Spleen (tissue), 13 donors: ENCODE measurements at places on chromosomes 13 and 19.

DNA sequence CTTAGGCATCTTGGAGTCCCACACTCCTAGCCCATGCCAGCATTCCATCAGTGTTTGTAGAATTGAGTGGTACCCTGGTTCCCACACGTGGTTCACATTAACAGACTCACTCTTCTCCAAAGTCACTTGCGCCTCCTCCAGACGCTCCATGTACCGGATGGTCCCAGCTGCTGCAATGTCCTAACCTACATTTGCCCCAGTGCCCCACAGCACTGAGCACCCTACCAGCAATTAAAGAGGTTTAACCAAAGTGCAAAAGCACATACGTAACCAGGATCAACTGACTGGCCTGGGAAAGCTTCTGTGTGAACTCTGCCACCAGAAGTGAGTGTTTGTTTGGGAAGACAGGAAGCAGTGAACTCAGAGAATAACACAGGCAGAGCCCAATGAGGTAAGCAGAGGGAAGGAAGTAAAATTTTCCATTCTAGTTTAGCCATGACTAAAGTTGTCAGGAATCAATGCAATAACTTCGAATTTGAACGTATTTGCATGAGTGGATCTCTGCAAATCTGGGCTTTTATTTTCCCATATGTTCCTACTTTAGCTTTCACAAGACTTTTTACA, 7.3 kb upstream of the MEDAG start:
- DNase-seq: no peak

- no peak for DNase-seq
Observed at GRCh38 chr13:100100115-100100879, 11.4 kb downstream of the PCCA start.

DNA sequence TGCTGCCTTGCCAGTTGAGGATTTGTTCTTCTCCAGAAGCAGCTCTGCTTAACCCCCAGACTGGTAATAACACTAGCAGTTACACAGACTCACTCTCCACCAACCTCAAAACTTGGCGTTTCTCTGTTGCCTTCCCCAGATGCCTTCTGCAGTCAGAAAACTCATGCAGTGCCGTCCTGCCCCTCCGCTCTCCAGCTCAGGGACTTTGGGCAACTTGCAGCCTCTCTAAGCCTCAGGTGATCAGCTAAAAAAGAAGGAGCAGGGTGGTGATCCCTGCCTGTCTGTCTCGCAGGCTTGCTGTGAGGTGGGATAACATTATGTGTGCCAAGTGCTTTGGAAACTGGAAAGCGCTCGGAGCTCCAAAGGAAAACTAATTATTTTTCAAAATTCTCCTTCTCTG, 391.6 kb downstream of the HS6ST3 start:
- no peak for DNase-seq

DNA sequence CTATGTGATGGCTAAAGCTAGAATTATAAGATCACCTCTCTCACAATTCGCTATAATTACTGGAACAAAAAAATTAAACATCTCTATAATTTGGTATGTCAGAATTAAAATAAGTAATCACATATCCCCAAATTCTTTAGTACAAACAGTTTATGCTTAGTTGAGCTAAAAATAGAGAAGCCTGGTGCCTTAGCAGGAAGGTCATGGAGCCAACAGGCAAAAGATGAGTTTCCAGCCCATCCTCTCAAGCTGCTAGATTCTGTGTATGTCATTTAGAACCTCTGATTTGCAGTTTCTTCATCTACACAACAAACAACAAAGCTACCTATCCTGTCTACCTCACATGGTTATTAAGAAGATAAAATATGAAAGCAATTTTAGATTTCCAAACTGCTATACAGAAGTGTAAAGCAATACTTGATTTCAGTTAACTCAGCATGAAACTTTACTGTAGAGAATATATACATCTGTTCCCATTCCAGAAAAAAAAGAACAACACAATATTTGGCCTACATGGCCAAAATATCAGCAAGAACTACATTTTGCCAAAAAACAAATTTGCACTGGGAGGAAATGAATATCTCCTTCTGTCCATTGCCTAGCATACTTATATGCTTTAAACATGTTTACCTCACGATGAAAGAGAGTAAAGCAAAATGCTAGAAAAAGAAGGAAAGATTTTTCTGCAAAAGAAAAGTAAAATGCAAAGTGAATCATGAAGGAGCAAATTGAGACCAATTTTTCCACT, 294.0 kb upstream of the MIR17HG start:
- DNase-seq: no peak

DNA sequence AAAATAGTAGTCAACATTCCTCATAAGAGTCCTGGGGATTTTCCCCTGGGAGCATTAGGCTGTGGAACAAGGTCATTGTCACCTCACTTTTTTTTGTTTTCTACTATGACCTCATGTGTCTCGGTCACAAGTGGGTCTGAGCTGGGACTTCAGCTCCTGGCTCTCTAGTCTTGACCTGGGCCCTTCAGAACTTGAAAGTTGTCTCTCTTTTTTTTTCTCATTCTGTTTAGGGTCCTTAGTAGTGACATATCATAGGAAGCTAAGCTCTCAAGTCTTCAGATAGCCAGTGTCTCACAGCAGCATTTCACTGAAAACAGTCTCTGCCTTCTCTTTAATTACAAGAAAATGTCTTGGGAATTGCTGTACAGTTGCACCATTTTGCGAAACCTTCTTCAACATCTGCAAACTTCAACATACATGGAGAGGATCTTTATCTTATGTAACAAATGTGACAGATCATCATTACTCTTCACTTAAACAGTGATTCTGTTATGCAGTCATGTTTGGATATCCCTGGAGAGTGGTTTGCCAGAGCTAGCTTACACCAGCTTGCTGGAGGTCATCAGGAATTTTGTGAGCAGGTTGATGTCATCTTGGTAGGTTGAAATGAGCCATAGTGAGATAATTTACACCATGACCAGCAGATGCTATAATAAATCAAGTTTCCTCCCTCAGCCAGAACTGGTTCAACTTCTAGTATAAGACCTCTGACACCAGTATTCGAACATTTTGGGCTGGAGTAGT, 131.5 kb downstream of the GPC5 start:
- DNase-seq: no peak

GRCh38 chr13:27383104-27383921, 41.1 kb upstream of the GTF3A start:
- DNase-seq: no peak

DNA sequence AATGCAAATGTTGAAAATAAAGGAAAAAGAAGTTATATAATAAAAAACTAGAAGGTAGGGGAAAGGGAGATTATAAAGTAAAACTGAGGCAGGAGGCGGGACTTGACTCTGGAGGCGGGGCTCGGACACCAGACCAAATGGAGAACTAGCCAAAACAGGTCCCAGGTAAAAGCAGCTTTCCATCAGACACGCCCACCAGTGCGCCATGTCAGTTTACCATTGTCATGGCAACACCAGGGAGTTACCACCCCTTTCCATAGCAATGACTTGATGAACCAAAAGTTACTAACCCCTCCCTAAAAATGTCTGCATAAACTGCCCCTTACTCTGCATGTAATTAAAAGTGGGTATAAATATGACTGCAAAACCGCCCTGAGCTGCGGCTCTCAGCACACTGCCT, 70.9 kb downstream of the PEPD start:
- DNase-seq: peak; percentile 35

GRCh38 chr13:51331354-51331861, 8.1 kb upstream of the SERPINE3 start:
- DNase-seq: no peak

DNA sequence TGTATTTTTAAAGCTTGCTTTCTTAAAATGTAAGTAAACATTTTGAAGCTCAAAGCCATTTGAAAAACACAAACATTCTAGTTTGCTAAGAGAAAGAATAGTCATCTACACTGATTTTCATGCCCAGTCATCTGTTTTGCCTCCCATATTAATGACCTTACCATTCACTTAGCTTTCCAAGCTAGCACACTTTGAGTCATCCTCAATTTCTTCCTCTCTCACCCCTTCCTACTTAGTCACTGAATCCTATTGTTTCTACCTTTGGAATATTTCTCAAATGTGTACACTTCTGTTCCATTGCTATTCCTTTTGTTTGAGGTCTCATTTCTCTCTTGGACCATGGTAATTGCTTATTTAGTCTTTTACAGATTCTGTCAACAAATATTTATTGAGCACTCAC, 7.3 kb upstream of the HS6ST3 start:
- DNase-seq: no peak

DNA sequence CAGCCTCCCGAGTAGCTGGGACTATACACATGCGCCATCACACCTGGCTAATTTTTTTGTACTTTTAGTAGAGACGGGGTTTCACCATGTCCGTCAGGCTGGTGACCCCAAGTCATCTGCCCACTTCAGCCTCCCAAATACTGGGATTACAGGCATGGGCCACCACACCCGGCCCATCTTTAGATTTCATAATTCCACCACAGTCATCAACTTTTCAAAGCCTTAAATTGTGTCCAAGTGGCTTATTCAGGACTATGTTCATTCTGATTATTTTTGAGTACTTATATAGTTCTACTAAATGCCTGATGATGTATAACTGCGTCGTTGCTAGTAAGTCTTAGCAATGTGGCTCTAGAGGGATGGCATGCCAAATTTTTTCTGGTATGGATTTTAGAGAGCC, 36.9 kb downstream of the FLT1 start:
- DNase-seq: no peak

- DNase-seq: no peak
Observed at GRCh38 chr19:4376991-4377781, 23.2 kb downstream of the SH3GL1 start.

GRCh38 chr13:110685305-110686020, 20.5 kb downstream of the CARS2 start:
- peak; percentile 17 for DNase-seq

GRCh38 chr13:45626731-45627374, 11.3 kb upstream of the ERICH6B start:
- DNase-seq: no peak

GRCh38 chr13:79724348-79725103, 243.6 kb downstream of the NDFIP2 start:
- DNase-seq: no peak

- no peak for DNase-seq
Observed at GRCh38 chr13:33321686-33322542, 36.4 kb upstream of the STARD13 start.

- no peak for DNase-seq
Observed at GRCh38 chr19:45771311-45771933, 2.4 kb upstream of the SIX5 start.

- peak; percentile 53 for DNase-seq
Observed at GRCh38 chr13:113754691-113755090, 4.3 kb upstream of the TMEM255B start.

DNA sequence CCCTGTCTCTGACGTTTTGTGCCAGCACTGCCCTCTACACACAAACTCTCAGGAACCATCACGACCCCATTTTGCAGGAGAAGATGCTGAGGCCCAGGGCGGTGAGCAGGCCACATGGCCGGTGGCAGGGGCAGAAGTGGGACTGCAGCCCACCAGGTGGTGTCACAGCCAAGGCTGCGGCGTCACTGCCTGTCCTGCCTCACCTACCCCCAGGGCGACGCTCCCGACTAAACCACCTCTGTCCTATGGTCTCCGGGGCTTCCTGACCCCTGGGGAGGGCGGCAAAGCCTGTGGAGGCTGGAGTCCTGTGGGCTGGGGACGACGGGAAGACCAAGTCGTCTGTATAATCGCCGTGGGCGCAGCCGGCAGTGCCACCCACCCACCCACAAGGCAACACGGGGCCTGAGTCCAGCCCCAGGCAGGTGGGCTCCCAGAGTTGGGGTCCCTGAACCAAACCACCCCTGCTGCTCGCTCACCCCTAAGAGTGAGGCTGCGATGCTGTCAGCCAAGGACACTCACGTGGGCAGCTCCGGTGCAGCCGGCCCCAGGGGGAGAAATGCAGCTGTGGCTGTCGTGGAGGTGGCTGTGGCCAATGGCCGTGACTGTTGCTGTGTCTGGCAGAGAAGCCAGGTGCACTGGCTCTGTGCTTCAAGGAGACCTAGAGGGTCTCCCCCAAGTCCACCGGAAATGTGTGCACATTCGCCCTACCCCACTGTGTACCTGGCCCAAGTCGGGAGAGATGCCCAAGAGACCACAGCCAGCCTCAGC, 29.7 kb downstream of the RASA3 start:
- DNase-seq: peak; percentile 74

GRCh38 chr13:85557691-85558467, 241.3 kb downstream of the SLITRK6 start:
- DNase-seq: no peak

GRCh38 chr13:64314331-64314730, 2898.7 kb upstream of the PCDH20 start:
- DNase-seq: no peak

- no peak for DNase-seq
Observed at GRCh38 chr13:21124852-21125251, 51.5 kb downstream of the SKA3 start.

DNA sequence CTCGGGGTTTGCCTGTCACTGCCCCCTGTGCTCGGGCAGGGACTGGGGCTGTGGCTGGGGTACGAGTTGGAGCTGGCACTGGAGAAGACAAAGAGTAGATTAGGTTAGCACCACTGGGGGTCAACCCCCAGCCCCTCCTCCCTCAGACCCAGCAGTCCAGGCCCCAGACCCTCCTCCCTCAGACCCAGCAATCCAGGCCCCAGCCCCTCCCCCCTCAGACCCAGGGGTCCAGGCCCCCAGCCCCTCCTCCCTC, 19.1 kb downstream of the ZNF575 start:
- no peak for DNase-seq

DNA sequence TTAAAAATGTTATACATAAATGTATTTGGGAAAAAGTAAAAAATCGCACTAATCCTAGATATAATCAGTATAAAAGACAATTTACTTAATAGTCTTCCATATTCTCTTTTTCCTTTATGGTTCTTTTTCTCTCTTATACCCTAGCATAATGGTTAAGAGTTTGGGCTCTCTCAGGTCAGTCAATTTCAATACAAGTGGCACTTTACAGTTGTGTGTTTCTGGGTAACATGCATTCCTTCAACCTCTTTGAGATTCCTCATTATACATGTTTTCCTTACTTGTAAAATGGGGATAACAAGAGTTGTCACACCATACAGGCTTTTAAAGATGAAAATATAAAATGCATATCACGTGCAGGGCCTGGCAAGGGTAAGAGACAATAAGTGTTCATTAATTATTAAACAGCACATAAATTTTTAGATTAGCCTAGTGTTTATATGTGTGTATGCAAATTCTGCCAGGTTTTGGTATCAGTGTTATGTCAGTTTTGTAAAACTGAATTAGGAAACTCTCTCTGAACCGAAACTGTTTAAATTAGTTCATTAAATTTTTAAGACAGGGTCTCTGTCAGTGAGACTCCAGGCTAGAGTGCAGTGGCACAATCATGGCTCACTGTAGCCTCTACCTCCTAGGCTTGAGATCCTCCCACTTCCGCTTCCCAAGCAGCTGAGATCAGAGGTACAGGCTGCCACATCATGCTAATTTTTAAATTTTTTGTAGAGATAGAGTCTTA, 49.8 kb downstream of the ELF1 start:
- DNase-seq: no peak
